ENCODE measurements at places on chromosomes 11 and 22.

DNA sequence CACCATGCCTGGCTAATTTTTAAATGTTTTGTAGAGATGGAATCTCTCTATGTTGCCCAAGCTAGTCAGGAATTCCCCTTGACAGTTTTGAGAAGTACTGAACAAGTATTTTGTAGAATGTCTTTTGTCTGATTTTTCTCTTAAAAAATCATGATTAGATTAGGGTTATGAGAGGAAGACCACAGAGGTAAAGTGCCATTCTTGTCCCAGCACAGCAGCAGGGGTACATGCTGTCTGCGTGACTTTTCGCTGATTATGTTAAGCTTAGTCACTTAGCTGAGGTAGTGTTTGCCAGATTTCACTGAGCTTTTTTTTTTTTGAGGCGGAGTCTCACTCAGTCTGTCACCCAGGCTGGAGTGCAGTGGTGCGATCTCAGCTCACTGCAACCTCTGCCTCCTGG, 13.6 kb upstream of the NUP160 start:
- DNase-seq = peak; percentile 51

DNA sequence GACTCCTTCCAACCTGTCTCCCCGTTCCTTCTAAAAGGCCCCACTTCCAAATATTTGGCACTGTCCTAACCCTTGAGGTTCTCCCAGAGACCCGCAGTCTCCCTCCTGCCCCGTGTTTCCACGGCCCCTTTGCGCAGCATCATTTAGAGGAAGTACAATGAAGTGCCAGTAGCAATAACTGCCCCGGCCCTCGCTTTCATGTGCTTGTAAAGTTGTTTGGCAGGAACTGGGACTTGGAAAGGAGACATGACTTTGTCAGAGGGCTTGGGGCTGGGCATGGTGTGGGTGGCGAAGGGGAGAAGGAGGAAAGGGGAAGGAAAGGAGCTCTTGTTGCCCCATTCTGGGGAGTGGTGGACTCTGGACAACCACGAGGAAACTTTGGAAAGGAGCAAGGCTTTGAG, 2.6 kb downstream of the CD44 start:
- no peak for DNase-seq

GRCh38 chr22:47139013-47139789, 376.8 kb downstream of the TBC1D22A start:
- DNase-seq = no peak

GRCh38 chr22:32050678-32051515, 7.8 kb downstream of the SLC5A1 start:
- peak; percentile 85 for DNase-seq

DNA sequence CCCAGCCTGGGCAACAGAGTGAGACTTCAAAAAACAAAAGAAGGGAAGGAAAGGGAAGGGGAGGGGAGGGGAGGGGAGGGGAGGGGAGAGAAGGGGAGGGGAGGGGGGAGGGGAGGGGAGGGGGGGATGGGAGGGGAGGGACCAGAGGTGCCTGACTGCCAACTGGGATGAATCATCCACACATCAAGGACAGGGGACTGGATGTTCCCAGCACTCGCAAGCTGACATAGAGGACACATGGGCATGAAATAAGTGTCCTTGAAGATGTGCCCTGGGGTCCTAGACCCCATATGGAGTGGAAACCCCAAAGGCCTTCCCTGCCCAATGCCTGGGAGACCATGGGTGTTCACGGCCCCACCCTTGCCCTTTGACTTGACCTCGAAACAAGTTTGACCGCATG, 19.8 kb downstream of the TST start:
- no peak for DNase-seq

Data from NCI-H460 (cell line).